ENCODE measurements at places on chromosomes 7 and 10. TPM values are rescaled to one million over a fixed set of nuclear protein-coding genes. Genes with fewer than 3 reads are reported as not detected.
A peak's percentile ranks its signal among the peaks of the same experiment; 100 is the strongest.

Gene SNX10
- polyA plus RNA-seq: 8.4 TPM

Gene FRMPD2
- 1.6 TPM for polyA plus RNA-seq

Gene METTL27
- 2.1 TPM for polyA plus RNA-seq

Gene FAM13C
- polyA plus RNA-seq: 25.7 TPM

Gene SFRP5
- polyA plus RNA-seq: 5.8 TPM

Gene VAX1
- not detected for polyA plus RNA-seq

Gene SLC13A1
- not detected for polyA plus RNA-seq

Gene PHYHIPL
- polyA plus RNA-seq: 0.81 TPM

Gene RHOBTB1
- 41.7 TPM for polyA plus RNA-seq

- no peak for DNase-seq
These were observed 140.9 kb downstream of the CHN2 start for GRCh38 chr7:29335188-29336083.

DNA sequence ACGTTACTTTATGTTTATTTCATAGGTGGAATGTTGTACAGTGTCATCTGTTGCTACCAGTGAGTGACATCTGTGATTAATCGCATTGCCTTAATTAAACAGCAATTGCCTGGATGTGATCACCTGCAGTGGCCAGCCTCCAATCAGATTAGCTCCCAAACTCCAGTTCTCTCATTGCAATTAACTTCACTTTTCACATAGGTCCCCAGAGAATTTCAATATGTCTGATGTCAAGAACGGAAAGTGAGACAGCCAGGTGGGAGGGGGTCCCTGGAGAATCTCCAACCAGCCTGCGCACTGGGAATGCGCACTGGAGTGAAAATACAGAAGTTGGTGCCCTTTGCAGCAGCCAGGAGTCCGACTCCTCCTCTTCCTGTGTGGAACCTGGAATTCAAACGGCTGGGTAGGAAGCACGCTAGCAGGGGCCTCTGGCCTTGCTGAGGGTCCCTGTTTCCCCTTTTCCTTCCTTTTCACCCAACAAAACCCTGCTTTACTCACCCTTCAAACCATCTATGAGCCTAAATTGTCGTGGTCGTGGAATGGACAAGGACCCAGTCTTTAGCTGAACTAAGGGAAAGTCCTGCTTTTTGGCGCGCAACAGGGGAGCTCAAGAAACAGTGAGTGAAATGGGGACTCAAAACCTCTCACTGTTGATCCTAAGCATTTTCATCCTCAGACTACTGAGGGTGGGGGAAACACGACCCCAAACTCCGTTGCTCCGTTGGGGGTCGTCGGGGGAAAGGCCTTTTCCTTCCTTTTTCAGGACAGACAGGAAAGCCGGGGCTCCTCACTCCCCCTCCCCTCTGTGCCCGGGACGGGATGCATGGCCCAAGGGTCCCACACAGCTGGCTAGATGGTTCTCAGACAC lies 1355.5 kb upstream of the LRRTM3 start:
- DNase-seq: peak; percentile 44

DNA sequence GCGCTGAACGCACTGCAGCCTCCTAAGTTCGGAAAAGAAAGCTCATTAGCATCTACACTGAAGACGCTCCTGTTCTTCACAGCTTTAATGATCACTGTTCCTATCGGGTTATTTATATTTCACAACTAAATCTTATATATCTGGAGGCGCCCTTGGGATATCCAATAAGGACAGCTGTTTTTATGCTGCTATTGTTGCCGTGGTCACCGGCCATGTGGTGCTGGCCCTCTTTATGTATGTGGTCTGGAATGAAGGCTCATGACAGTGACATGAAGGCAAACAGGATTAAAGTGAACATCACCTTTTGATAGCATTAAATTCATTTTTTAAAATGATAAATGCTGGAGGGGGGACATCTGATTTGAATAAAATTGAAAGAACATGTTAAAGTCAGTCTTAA lies 8.8 kb downstream of the BLVRA start:
- DNase-seq: no peak

GRCh38 chr10:101092881-101093354 lies 31.1 kb downstream of the KAZALD1 start:
- no peak for DNase-seq

DNA sequence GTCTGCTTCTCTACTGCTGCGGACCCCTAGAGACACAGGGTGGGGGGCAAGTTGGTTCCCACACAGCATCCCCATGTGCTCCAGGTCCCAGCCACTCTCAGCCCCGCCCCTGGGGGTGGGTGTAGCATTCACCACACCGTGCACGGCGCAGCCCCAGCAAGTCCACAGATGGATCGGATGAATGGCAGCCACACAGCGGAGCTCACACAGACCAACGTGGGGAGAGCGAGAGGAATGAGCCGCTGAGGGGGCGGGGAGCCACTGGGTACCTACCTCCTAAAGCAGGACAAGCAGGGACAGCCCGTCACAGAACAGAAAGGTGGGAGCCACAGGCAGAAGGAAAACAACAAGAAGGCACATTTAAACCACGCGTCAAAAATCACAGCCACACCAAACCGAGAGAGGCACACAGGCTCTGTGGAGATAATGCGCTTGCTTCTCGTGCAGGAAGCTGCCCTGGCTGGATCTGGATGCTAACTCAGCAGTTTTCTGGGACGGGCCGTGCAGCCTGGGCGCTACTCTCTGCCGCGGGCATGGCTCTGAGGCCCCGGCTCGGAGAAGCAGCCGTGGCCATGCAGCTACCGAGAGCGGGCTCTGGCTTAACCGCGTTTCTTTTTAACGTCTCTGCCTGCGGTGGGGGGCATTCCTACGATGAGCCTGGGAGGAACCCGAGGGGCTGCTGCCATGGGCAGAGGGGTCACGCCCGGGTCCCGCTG lies 102.5 kb downstream of the CYTH3 start:
- no peak for DNase-seq

DNA sequence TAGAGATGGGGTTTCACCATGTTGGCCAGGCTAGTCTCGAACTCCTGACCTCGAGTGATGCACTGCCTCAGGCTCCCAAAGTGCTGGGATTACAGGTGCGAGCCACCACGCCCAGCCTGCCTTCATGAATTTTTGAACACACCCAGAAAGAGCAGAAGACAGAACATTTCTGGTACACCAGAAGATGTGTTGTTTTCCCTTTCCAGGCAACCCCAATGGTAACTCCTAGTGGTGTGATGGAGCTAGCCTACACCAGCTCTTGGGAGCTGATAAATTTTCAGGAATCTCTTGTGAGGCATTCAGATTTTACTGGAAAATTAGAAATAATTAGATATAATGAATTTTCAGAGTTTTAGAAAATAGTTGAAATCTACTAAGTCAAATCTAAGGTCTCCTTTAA lies 904 bp upstream of the CCDC7 start:
- DNase-seq: no peak

DNA sequence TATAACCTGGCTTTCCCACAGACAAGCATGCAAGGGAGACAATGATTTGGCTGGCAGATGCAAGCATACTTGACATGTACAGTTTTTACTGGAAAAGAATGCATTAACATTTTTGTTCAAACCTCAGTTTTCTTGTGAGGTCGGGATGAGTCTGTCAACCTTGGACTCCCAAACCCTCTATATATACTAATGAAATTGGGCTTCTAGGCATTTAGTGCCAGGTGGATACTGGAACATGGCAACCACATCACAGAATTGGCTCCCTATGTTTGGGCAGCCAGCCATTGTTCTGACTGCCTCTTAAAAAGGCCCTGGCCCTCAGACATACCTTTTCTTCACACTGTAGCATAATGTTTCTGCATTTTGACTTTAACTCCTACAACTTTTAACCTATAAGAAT lies 39.1 kb downstream of the CDK6 start:
- no peak for DNase-seq

DNA sequence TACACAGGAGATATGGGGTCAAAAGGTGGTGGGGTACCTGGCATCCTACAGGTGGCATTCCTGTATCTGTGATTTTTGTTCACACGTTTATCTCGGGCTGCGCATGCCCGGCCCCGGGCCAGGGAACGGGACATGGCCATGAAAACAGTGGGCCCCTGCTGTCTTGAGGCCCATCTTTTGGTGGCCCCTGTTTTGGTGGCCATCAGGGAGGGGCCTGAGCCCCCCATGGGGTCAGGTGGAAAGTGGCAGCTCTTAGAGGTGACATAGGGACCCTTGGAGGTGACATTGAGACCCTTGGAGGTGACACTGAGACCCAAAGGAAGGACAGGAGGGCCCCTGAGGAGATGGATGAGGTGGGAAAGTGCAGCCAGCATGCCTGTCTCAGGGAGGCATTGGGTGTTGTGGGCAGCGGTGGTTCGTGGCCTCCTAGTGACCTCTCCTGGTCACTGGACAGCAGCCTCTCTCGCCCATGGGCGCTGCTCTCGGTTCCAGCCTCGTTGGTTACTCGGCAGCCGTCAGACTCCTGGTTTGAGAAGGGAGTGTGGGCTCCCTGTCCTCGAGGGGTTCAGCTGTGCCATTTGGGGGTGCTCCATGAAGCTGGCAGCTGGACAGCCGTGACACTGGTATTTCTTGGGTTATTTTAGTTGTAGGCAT lies 39.9 kb downstream of the INPP5A start:
- DNase-seq: no peak

GRCh38 chr7:2629746-2630681 lies 1.8 kb upstream of the TTYH3 start:
- DNase-seq: no peak

GRCh38 chr7:129017933-129018538 lies 36.9 kb downstream of the TNPO3 start:
- DNase-seq: no peak

DNA sequence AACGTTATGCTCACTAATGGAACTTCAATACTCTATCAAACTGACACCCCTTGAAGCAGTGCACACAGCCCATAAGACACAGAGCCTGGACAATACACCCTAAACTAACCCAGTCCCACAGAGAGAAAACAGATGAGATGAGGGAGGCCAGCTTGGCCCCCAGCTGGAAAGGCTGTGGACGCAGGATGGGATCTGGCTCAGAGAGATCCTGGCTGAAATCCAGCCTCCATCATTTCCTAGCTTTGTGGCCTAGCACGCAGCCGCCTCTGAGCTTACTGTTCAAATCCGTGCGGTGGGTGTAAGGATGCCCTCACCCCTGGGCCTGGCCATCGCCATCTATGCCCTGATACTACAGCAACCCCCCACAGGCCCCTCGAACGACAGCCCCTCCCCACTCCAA lies 32.7 kb downstream of the SNX8 start:
- peak; percentile 88 for DNase-seq

DNA sequence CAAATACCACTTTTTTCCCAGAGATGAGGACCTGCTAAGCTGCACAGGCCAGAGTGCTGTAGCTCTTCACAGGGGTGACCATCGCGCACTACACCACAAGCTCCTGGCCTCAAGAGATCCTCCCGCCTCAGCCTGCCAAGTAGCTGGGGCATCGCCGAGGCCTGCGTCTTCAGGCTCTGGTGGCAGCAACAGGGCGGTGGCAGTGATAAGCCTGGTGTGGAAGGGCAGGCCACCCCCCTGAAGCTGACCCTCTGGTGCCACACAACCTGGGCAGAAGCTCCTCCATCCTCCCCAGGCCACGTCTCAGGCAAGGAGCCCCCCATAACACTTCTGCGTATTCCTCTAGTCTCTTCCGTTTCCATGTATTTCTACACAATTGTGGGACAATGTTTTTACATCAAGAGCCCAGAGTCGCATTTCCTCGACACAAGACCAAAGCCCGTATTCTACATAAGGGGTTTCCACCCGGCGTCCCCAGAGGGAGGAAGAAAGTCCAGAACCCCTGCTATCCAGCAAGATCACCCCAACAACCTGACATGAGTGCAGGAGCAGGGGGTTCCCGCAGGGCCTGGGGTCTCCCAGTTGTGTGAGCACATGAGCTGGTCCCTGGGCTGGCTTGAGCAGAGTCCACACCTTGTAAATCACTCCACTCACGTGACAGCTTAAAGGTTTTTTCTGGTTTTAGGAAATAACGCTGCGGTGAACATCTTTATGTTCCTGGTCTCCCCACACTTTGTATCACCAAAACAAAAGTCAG lies 37.6 kb upstream of the NCAPG2 start:
- no peak for DNase-seq

DNA sequence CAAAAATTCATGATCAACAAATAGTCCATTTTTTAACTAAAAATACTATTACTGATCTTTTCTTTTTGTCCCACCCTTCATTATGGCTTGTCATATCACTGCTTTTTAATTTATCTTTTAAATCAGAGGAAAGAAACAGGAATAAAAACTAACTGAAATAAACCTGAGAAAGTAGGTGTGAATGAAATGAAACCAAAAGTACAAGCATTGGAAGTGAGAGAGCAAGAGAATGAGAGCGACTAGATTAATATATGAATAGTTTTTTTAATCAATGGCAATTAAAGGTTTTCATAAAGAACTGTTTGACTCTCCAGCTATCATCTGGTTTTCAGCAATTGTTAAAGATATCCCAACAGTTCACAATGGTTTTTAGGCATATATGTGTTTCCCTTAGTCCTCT lies 137.8 kb downstream of the SPAG6 start:
- no peak for DNase-seq

GRCh38 chr10:72085864-72086465 lies 2.4 kb downstream of the SPOCK2 start:
- DNase-seq: no peak

- no peak for DNase-seq
These were observed 13.1 kb downstream of the C10orf105 start for GRCh38 chr10:71706216-71707121.

- DNase-seq: no peak
These were observed 3.7 kb upstream of the AOC1 start for GRCh38 chr7:150848561-150849115.

DNA sequence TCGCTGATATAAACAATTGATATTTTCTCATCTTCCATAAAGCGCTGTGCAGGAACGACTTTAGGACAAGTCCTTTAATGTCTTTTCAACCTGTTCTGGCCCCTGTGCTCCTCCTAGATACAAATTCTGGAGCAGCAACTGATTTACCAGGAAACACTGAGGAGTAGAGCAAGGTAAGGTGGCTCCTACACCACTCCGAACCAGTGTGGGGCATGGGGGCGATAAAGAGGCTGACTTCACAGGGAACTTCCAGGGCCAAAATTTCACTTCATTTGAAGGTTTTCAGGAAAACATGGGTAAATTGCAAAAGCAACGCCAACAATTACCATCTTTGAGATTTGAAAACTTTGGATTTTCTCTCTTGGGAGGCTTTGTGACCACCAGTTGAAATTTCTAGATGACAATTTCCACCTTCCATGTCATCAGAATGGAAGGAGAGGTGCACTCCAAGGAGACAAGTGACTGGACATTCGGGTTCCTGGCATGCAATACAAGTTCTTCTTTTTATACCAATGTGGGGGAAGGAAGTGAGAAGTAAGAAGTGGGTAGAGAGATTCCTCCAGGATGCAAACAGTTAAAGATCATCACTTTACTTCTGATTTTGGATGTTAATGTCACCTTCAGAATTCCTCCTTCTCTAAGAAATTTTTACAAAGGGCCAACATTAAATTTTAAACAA lies 118.5 kb downstream of the FAM107B start:
- no peak for DNase-seq

DNA sequence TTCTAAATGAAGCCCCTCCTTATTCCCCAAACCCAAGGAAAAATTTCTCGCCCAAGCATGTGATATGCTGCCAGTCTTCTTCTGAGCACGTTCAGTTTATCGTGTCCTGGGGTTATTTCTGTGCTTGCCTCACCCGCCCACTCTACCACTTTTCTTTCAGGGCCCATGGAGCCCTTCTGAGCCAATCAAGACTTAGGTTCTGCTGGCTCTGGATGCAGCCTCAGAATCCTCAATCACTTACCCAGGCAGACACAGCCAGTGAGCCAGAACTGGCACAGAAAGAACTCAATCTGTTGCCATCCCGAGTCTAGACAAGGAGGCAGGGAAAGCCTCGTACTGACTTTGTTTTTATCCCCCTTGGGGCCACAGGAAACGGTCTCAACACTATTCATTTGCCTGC lies 34.2 kb upstream of the C10orf90 start:
- DNase-seq: no peak

Measured in right lung (tissue), 10 donors.